NCI-H2107 (cell line): ENCODE measurements at places on chromosomes 12 and 14.
A peak's percentile ranks its signal among the peaks of the same experiment; 100 is the strongest.

DNA sequence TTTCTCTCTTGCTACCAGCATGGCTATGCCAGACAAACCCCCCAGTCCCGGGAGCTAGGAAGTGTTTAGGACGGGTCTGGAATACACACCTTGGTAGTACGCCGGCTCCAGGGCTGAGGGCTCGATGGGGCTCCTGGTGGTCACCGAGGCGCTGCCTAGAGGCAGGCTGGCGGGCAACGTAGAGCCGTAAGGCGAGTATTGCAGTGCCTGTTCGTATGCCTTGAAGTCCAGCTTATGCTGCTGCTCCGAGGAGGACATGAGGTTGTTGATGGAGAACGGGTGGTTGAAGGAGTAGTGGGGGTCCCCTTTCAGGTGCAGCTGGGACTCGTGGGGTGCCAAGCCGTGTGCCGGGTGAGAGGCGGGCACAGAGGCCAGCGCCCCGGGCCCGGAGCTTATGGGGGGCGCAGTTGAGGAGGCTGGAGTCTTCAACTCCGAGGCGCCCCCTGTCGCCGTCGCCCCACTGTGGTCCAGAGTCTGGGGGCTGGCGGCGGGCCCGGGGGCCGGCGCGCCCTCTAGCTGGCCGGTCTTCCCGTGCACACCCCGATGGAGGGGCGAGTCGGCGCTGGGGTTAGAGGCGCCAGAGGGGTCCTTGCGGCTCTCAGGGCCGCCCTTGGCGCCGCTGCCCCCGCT is 3.6 kb downstream of the FOXA1 start:
- DNase-seq: no peak

GRCh38 chr14:61298824-61299223 is 17.7 kb upstream of the TMEM30B start:
- DNase-seq: no peak

DNA sequence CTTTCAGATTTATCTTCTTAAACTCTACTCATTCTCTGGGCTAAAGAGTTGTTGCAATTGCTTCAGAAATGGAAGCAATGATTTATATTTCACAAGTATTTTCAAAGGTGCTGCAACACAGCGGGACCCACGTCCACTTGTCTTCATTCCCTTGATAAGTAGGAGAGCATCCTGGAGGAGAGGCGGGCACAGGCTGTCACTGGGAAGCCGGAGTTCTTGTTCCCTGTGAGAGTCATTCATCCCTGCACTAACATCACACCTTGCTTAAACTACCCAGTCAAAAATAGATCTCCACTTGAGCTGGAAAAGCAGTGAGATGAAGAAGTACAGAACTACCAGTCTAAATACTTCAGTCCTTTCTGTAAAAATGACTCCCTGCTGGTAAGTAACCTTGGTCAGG is 160.5 kb upstream of the RASSF8 start:
- DNase-seq: no peak

GRCh38 chr12:66500841-66501240 is 178.0 kb downstream of the GRIP1 start:
- DNase-seq: no peak

- DNase-seq: peak; percentile 82
Observed at GRCh38 chr12:120228291-120229070, 27.6 kb upstream of the RPLP0 start.

DNA sequence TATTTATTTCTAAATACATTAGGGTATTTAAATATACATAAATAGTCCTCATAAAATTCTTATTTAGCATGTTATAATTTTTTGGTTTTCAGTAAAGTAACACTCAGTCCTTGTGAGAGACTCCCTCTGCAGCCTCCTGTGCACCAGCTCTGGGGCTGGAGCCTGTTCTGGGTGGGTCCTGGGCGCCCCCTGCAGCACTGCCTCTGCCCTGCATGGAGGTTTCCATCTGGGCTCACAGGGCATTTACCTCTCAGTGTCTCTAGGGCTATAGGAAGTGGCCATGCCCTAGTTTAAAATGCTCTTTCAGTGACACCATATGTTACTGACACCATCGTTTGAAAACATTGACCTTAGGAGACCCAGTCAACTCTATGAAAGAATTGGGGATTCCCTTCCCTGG is 1155.2 kb downstream of the TMEM121 start:
- no peak for DNase-seq

DNA sequence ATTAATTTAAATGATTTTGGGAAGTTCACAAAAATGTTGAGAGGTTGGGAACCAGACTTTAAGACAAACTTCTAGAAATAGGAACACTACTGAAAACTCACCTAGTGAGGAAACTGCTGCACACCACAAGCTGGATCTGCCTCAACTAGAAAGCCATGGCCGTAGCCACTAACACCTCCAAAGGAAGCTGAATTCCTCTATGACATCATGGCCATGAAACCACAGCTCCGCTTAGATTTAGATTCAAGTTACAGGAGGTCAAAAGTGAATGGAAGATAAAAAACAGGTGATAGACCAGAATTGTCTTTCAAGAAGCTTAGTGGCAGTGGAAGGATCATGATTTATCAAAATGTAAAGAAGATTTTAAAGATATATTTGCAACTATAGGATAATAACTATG is 208.8 kb upstream of the ALG10 start:
- DNase-seq: no peak

DNA sequence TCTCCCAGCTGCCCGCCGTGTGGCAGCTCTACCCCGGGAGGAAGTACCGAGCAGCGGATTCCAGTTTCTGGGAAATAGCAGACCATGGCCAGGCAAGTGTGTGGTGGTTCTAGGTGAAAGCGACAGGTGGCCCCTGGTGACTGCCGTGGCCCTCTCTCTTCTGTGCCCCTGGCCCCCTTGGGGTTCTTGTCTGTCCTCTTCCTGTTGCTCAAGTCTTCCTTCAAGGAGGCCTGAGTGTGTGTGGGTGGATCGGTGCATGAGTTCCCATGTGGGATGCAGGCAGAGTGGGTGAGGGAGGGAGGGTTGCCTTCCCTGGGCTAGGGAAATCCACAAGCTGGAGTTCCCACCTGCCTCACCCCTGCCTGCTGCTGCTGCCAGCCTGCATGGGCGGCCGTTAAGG is 4.6 kb downstream of the TCL1B start:
- no peak for DNase-seq

DNA sequence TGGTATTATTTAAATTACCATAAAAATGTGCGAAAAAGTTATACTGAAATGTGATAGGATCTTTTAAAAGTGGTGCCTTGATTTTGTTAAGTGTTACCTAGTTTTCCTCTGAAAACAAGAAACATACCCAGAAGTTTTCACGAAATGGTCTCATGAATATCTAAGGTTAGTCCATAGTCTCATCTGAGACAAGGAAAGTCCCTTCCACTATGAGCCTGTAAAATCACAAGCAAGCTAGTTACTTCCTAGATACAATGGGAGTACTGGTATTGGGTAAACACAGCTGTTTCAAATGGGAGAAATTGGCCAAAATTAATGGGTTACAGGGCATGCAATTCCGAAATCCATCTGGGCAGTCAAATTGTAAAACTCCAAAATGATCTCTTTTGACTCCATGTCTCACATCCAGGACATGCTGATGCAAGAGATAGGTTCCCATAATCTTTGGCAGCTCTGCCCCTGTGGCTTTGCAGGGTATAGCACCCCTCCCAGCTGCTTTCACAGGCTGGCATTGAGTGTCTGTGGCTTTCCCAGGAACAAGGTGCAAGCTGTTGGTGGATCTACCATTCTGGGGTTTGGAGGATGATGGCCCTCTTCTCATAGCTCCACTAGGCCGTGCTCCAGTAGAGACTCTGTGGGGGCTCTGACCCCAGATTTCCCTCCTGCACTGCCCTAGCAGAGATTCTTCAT is 271.4 kb downstream of the NAV3 start:
- DNase-seq: no peak

DNA sequence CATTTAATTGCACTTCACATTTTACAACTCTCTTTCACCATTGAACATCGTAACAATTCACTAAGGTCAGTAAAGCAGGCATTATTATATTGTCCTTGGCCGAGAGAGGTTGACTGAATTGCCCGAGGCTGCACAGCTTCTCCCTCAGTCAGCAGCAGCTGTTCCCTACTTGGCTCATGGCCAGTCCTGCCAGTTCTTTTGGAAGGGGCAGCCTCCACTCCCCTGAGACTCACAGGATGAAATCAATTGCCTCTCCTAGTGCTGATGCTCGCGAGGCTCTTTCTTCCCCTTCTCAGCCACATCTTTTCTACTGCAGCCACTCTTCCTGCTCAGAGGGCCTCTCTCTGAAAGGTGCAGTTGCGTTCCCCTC is 79.9 kb upstream of the KCNA1 start:
- peak; percentile 27 for DNase-seq

DNA sequence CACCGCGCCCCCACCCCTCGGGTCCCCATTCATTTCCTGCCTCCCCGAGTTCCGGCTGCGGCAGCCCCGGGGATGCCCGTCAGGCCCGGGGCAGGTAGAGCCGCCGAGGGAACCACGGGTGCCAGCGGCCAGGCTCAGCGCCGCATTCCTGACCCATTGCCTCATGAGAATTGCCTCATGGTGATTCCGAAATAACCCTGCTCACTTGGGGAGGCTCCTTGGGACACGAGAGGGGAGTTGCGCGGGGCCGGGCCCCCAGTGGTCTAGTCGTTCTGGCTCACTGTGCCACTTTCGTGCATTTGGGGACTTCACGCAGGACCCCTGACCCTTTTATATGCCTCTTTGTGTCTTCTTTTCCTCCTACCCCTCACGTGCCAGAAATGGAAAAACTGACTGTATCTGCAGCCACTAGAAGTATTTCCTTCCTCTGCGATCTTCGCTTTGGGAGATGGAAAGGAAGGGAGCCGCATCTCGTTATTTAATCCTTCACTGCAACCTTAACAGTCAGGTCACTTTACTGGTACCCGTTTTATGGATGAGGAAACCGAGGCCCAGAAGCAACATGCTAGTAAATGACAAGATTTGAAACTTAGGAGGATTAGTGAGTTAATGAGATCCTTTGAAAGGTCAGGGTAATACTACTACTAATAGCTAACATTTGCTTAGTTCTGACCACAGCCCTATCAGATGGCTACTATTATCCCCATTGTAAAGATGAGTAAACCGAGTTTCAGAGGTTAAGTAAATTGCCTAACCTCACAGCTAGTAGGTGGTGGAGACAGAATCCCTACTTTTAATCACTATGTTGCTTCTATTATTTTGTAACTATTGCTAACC is 768 bp downstream of the PTPN11 start:
- DNase-seq: peak; percentile 11

DNA sequence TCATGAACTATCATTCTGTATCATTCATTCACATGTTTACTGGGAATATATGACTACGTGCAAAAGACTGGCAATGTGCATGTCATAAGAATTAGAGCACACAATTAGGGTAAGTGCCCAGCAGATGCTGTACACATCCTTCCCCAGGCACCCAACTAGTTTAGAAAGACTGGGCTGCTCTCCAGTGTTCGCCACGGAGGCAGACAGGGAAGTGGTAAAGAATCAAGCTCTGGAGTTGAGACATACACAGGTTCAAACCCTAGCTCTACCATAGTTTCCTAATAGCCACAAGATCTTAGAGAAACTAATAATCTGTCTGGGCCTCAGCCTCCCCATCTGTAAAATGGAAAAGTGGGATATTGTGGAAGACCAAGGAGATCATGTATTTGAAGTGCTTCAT is 6.8 kb downstream of the TMCC3 start:
- no peak for DNase-seq

GRCh38 chr12:50948798-50949197 is 3.5 kb upstream of the HIGD1C start:
- DNase-seq: no peak

DNA sequence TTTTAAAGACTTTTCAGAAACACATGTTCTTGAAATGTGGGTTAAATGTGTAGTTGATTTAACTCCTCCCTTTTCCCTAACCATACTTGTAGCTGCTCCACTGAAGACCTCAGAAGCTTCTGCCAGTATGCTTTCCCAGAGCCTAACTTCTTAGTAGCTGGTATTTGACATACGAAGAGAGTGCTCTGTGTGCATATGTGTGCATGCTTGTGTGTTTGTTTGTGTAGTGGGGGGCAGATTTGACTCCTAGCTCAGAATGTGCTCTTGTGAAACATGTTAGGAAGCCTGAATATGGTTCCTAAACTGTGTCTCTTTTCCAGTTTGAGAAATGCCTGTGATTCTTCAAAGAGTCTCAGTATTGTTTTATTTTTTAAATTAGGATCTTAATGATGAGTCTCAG is 420.4 kb downstream of the PCNX1 start:
- no peak for DNase-seq

GRCh38 chr12:132547205-132547740 is 57.3 kb downstream of the FBRSL1 start:
- DNase-seq: no peak

GRCh38 chr12:109773384-109774011 is 59.7 kb downstream of the TRPV4 start:
- DNase-seq: no peak

- DNase-seq: peak; percentile 76
Observed at GRCh38 chr12:12704593-12705230, 8.7 kb upstream of the GPR19 start.
